ENCODE measurements at places on chromosomes 6 and 20.

DNA sequence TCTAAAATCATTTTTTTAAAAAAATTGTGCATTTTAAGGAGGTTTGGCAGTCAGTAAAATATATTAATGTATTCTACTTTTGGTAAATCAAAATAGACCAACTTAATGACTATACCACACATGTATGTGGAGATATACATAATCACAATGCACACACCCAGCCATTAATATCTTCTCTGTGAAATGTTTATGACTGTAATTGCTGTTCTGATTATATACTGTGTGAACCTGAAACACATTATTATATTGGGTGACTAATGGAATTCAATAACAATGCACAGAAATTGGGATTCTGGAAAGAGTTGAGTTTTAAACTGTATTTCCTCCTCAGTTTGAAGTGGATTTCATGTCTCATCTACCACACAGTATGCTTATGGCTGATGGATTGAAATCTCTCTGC, 233.6 kb downstream of the PLCB1 start:
- DNase-seq, result peak; percentile 26

DNA sequence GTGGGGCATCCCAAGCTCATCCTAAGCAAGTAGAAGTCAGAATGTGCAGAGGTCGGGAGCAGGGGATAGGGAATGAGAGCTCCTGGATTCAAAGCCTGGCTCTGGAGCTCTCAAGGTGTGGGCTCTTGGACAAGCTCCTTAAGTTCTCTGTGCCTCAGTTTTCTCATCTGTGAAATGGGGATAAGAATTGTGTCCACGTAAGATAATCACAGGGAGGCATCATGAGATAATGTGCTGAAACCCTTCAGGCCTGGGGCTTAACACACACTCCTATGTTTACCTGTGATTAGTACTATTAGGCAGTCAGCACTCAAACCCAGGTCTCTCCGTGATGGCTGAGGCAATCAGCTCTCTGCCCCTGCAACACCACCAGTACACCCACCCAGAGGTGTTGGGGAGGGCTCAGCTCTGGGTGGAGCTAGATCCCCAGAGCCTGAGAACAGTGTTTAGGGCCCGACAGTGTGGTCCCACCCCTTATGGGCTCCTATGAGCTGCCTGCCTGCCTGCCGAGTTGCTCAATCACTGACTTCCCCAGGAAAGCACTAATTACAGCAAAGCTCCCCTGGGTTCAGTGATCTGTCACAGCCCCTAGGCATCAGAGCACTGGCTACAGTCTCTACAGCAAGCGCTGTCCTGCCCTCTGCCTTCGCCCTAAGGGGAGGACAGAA, 6.3 kb upstream of the SIRPA start:
- DNase-seq, result no peak

DNA sequence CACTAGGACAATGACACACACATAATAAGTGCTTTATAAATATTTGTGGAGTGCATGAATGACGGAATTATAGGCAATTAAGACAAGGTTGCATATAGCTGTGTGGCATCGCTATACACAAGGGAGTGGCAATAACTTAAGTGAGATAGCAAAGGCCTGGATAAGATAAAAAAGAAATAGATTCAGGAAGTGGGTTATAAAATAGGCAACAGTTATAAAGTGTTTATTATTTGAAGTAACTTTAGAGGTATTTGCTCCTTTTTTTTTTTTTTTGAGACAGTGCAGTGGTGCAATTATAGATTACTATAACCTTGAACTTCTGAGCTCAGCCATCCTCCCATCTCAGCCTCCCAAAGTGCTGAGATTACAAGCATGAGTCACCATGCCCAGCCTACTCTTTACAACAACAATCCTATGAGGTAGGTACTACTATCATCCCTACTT, 75.9 kb upstream of the LOC128125822 start:
- DNase-seq, result no peak

DNA sequence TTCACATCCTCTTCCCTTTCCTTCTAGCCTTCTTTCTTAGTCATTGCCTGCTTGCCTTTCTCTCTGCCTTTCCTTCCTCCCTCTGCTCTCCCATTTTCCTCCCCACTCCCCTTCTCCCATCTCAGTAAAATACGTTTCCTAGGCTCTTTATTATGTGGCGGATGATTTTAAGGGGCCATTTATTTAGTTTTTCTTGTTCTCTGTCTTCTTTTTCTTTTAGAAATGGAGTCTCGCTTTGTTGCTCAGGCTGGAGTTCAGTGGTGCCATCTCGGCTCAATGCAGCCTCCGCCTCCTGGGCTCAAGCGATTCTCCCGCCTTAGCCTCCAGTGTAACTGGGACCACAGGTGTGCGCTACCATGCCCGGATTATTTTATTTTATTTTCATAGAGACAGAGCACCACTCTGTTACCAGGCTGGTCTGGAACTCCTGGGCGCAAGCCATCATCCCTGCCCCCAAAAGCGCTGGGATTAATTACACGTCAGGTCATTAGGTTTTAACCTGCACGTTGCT, 1.5 kb downstream of the MTHFD1L start:
- DNase-seq, result no peak

GRCh38 chr6:20227350-20227749, 15.1 kb upstream of the MBOAT1 start:
- no peak for DNase-seq

DNA sequence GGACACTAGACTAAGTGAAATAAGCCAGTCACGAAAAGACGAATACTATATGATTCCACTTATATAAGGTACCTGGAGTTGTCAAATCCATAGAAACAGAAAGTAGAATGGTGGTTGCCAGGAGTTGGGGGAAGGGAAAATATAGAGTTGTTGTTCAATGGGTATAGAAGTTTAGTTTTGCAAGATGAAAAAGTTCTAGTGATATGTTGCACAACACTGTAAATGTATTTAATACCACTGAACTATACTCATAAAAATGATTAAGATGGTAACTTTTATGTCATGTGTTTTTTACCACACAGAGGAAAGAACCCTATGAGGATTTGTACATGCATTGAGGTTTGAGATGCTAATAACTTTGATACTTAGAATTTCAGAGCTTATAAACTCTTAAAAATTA, 46.0 kb upstream of the TRAM2 start:
- no peak for DNase-seq

- no peak for DNase-seq
Measured at GRCh38 chr6:90508753-90509152, 78.1 kb downstream of the MAP3K7 start.

All from NCI-H2227 treated with DMSO at 0.1 percent for 48 hours (cell line).